GDM1 (cell line): ENCODE measurements at places on chromosomes 5 and 9.

DNA sequence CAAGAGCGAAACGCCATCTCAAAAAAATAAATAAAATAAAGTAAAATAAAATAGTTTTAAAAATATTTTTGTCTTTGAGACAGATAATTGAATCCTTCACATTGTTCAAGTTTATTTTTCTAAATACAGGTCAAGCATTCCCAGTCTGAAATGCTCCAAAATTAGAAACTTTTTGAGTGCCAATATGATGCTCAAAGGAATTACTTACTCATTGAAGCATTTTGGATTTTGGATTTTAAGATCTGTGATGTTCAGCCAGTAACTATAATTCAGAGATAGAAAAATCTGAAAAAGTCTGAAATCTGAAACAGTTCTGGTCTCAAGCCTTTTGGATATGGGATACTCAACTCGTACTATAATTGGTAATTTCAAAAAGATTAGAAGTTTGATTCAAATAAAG lies 39.8 kb downstream of the RBM27 start:
- DNase-seq, result no peak

- no peak for DNase-seq
Observed at GRCh38 chr5:33315189-33315588, 125.6 kb upstream of the TARS1 start.

GRCh38 chr5:155460501-155460931 lies 447.0 kb downstream of the KIF4B start:
- DNase-seq, result no peak

DNA sequence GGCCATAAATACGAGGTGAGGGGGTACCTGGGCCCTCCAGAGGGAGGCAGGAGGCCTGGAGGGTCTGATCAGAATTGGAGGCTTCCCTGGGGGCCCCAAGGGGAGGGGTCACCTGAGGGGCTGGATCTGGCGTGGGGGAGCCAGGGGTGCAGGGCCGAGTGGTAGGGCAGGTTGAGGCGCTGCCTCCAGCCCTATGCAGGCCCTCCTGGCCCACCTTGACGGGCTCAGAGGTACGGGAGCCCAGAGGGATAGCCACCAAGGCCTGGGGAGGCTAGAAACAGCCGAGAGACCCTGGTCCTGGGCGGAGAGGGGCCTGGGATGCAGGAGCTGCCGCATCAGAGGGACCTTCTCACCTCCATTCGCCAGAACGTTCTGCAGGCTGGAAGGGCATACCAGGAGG lies 24.3 kb downstream of the LHX3 start:
- no peak for DNase-seq

GRCh38 chr5:172005708-172006320 lies 624 bp downstream of the FBXW11 start:
- no peak for DNase-seq

GRCh38 chr5:6496207-6496584 lies 47.5 kb downstream of the UBE2QL1 start:
- DNase-seq, result no peak

- DNase-seq, result no peak
Observed at GRCh38 chr5:175690025-175690424, 32.2 kb downstream of the HRH2 start.

GRCh38 chr5:42912184-42912798 lies 100.6 kb upstream of the SELENOP start:
- DNase-seq, result peak; percentile 15

DNA sequence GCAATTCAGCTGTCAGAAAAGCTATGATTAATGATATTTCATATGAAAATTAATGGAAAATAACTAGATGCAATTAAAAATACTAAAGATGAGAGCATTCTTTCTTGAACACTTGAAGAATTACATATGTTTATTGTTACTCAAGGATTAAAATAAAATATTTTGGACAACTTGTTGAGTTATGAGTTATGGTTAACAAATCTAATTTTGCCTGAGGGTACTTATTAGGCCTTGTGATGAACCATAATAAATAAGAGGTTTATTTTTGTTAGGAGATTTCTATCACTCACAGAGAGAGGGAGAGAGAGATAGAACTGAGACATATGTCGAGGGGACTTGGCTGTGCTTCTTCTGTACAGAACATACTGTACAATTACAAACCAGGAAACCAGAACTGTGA lies 183.7 kb downstream of the ISL1 start:
- no peak for DNase-seq

DNA sequence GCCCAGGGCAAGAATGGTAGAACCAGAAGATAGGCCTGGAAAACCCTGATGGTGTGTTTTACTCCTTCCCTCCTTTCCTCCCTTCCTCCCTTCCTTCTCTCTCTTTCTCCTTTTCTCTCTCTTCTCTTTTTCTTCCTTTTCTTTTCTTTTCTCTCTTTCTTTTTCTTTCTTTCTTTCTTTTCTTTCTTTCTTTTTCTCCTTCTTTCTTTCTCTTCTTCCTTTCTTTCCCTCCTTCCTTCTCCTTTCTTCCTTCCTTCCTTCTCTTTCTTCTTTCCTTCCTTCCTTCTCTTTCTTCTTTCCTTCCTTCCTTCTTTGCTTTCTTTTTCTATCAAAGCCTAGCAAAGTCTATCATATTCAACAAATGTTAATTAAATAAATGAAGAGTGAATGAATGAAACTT lies 24.0 kb upstream of the UBE2QL1 start:
- no peak for DNase-seq

DNA sequence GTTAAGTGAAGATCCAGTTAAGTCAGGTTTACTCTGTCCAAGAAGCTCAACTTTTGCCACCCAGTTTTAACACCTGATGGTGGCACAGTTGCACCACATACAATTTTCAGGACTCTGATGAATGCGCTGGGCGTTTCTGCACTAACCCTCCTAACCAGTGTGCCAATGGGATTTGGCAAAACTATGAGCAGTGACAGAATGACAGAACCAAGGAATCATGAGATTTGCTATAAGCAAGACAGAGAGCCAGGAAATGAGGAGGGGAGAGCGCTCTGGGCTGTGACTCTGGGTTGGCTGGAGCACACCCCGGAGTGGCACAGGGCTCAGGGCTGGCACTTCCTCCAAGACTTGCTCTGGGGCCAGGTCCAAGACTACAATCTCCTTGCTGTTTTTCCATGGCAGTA lies 84.1 kb downstream of the SH3PXD2B start:
- no peak for DNase-seq

DNA sequence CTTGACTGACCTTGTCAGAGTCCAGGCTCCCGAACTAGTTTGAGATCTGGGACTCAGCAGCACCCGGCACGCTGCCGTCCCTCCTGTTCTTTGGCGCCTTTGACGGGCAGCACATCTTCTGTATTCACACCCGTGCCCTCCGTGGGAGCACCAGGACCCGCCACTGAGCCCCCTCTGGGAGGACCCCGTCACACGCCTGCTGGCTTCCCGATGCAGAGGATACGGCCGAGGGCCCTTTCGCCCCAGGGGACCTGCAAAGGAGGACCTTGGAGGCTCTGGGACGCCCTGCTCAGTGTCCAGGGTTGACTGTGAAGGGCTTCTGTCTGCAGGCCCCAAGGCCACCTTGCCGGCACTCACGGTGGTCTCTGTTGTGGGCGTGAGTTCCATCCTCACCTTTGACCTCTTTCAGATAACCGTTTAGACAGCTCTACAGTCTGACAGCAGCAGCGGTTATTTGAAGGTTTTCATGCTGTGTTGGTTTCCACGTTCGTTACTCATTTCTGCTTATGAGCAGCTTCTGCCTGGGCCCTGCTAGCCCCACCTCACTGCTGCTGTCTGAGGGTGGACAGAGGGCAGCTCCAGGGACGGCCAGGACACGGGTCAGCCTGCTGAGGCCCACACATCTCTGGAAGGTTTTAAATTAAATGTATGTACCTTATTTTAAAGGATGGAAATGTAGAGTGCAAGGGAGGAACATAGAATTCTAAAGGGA lies 12.6 kb upstream of the EXOC3 start:
- DNase-seq, result no peak

DNA sequence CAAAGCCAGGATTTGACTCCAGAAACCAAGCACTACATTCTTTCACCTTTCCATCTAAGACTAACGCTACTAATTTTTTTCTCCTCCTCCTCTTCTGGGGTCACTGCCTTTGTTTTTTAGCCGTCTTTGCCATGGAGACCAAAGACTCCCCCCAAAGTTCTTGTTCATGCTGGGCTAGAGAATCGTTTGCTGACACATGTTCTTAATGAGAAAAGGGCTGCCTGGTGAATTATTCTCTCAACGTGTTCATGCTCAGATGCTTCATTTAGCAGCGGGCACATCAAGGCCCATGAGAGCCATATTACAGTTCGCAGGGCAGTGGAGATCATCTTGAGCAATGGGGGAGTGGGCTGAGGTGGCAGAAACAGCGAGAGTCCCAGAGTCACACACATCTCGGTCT lies 134.9 kb downstream of the SLIT3 start:
- no peak for DNase-seq

DNA sequence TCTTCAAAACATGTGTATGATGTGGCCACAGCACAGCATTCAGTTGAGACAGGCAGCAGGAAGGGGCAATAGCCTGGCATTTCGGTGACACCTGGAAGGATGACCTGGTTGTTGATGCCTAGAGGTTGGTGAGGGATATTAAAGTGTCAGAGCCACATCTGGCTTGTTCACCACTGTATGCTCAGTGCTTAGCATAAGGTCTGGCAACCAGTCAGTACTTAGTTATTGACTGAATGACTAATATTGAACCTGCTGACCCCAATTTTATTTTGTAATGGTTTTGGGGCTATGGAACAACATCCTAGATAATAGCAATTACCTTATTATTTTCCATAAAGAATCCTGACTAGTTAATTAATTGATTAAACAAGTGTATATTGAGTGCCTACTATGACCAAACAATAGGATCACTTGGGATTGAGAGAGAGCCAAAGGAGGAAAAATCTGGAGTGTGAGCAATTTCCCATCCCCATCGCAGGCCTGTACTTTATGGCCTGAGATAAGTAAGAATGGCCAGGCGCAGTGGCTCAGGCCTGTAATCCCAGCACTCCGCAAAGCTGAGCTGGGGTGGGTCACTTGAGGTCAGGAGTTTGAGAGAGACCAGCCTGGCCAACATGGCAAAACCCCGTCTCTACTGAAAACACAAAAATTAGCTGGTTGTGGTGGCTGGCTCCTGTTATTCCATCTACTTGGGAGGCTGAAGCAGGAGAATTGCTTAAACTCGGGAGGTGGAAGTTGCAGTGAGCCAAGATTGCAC lies 85.4 kb upstream of the PLPP1 start:
- no peak for DNase-seq

- no peak for DNase-seq
Observed at GRCh38 chr5:54103871-54104270, 206.5 kb downstream of the ARL15 start.

GRCh38 chr9:87109231-87109631 lies 161.9 kb upstream of the GAS1 start:
- no peak for DNase-seq
